ENCODE measurements at places on chromosomes 6 and 20. TPM values are rescaled to one million over a fixed set of nuclear protein-coding genes. Genes with fewer than 3 reads are reported as not detected.

Gene HLA-DPB1
- total RNA-seq: 43.4 TPM

Gene WFDC10B
- not detected for total RNA-seq

Gene MTRF1L
- 17.2 TPM for total RNA-seq

Gene SLC52A3
- total RNA-seq: not detected

Measured in activated naive CD8-positive, alpha-beta T cell treated with anti-CD3 and anti-CD28 coated beads, Interleukin-2, amount 10 ng/mL, durations not matched to agents 7 days and 5 days (primary cell).